Activated T-cell treated with anti-CD3 and anti-CD28 coated beads, Interleukin-2, amount 50 U/mL, for 72 hours (primary cell): ENCODE measurements at places on chromosomes 16 and 17. TPM values are rescaled to one million over a fixed set of nuclear protein-coding genes. Genes with fewer than 3 reads are reported as not detected.

DNA sequence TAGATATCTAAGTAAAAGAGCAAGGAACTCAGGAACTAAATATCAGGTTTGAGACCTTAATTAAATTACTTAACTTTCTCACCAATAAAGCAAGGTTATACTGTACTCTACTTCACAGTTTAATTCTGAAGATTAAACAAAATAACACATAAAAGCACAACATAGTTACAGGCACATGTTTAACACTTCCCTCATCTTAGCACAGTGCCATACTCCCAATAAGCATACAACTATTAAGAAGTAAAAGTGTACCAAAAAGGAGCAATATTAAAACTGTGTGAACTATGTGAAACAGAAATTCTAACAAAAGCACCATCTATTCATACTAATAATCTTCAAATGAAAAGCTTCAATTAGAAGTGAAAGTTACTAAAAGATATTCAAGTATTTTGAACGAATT lies 2.2 kb downstream of the APPBP2 start:
- H3K36me3 ChIP-seq, result peaks cover 5% of the 10 kb centered on the region
- no peaks in the 10 kb centered on the region for H3K27me3 ChIP-seq
- no peak overlapping the region for H3K27ac ChIP-seq
- peaks cover 48% of the 10 kb centered on the region for H3K4me1 ChIP-seq

GRCh38 chr17:3679531-3680126 lies 11.0 kb downstream of the EMC6 start:
- H3K27me3 ChIP-seq, result no peaks in the 10 kb centered on the region
- H3K4me1 ChIP-seq, result peaks cover 17% of the 10 kb centered on the region
- H3K4me3 ChIP-seq, result no peak overlapping the region
- H3K36me3 ChIP-seq, result no peaks in the 10 kb centered on the region

DNA sequence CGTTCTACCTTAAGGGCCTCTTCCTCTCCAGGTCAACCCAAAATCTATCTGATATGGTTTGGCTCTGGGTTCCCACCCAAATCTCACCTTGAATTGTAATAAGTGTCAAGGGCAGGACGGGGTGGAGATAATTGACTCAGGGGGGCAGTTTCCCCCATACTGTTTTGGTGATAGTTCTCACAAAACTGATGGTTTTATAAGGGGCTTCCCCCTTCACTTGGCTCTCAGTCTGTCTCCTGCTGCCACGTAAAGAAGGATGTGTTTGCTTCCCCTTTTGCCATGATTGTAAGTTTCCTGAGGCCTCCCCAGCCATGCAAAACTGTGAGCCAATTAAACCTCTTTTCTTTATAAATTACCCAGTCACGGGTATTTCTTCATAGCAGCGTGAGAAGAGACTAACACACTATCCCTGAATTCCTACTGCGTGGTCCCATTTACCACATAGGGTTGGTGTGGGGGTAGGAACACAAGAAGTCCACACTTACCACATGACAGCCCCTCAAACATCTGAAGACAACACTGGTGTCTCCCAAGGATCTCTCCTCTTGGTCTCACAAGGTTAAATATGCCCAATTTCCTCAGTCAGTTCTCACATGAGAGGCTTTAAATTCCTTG lies 8.2 kb downstream of the COTL1 start:
- peaks cover 50% of the 10 kb centered on the region for H3K36me3 ChIP-seq
- H3K27ac ChIP-seq, result peak overlapping the region; percentile 67
- no peaks in the 10 kb centered on the region for H3K27me3 ChIP-seq
- H3K4me3 ChIP-seq, result peak overlapping the region; percentile 41
- peaks cover 99% of the 10 kb centered on the region for H3K4me1 ChIP-seq
- DNase-seq, result no peak

GRCh38 chr17:36123431-36123830 lies 19.8 kb downstream of the CCL4 start:
- peaks cover 22% of the 10 kb centered on the region for H3K4me1 ChIP-seq
- peaks cover 71% of the 10 kb centered on the region for H3K27me3 ChIP-seq
- H3K27ac ChIP-seq, result no peak overlapping the region
- DNase-seq, result no peak
- no peak overlapping the region for H3K4me3 ChIP-seq

DNA sequence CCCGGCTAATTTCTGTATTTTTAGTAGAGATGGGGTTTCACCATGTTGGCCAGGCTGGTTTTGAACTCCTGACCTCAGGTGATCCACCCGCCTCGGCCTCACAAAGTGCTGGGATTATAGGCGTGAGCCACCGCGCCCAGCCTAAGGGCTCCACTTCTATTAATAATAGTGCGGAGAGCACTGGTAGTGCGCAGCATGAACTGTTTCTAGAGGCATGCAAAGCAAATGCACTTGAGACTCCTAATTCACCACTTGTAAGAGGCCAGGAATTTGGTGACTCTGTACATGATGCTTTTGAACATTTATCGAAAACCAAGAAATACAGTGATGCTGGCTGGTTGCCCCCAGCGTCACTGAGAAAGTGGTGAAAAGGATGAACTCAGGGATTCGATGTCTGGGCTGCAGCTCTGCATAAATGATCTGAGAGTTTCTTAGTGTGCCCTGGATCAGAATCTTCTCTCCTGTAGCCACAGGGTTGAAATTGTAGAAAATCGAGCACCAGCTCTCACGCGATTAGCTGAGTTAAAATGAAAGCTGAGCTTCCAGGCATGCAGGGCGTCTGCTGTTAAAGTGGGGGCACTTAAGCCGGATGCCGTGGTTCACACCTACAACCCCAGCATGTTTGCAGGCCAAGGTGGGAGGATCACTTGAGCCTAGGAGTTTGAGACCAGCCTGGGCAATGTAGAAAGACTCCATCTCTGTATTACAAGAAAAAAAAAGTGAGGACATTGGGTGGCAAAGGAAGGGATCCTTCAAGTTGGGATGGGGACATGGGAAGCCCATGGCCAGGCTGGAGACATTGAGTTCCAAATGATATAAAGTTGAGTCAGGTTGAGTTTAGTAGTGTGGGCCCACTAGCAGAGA lies 4.8 kb downstream of the RNF213 start:
- peaks cover 32% of the 10 kb centered on the region for H3K4me1 ChIP-seq
- peak; percentile 80 for DNase-seq
- H3K36me3 ChIP-seq, result peaks cover 19% of the 10 kb centered on the region

GRCh38 chr16:23682181-23682580 lies 3.5 kb downstream of the PLK1 start:
- H3K27ac ChIP-seq, result no peak overlapping the region
- peaks cover 30% of the 10 kb centered on the region for H3K4me1 ChIP-seq
- no peaks in the 10 kb centered on the region for H3K27me3 ChIP-seq
- H3K4me3 ChIP-seq, result no peak overlapping the region

DNA sequence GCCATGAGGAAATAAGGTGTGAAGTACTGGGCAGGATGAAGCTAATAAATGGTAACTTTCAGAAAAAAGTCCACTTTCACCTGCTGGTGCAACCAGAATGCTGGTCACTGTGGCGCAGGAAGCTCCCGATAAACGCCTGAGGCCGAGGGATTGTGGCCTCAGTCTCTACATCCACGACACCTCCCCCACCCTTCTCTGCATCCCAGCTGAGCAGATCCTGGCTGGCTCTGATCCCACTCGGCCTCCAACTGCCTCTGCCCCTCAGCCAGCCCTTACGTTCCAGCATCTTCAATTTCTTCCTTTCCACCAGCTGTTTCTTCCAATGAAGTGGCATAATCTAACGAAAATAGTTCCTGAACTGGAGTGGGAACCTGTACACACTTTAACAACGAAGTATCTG lies 49.5 kb downstream of the COX4I1 start:
- no peak for DNase-seq
- no peak overlapping the region for H3K27ac ChIP-seq
- H3K4me1 ChIP-seq, result peaks cover 6% of the 10 kb centered on the region

DNA sequence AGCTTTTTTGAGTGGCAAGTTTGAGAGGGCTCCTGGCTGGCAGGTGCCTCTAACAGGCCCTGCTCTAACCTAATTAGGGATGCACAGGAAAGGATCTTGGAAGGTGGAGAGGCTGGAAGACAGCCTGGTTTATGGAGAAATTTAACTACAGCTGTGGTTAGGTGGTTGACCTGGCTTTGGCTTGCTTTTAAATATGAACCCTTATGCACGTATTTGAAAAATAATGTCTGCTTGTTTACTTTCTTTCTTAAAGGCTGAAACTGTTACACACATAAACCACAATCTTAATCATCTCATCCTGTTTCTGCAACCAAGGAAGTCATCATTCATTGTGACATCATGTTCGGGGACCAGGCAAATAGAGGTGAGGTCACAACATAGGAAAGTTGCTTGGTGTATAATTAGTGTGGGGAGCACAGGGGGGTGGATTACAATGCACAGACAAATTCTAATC lies 23.1 kb upstream of the DHRS13 start:
- H3K4me3 ChIP-seq, result peak overlapping the region; percentile 58
- peak overlapping the region; percentile 67 for H3K27ac ChIP-seq
- no peaks in the 10 kb centered on the region for H3K27me3 ChIP-seq
- peaks cover 69% of the 10 kb centered on the region for H3K36me3 ChIP-seq
- peaks cover 64% of the 10 kb centered on the region for H3K4me1 ChIP-seq

- H3K27ac ChIP-seq, result no peak overlapping the region
- DNase-seq, result peak; percentile 51
- H3K4me3 ChIP-seq, result no peak overlapping the region
- H3K27me3 ChIP-seq, result no peaks in the 10 kb centered on the region
- no peaks in the 10 kb centered on the region for H3K36me3 ChIP-seq
- H3K4me1 ChIP-seq, result no peaks in the 10 kb centered on the region
These were observed 25.9 kb downstream of the BRIP1 start for GRCh38 chr17:61837175-61838051.

DNA sequence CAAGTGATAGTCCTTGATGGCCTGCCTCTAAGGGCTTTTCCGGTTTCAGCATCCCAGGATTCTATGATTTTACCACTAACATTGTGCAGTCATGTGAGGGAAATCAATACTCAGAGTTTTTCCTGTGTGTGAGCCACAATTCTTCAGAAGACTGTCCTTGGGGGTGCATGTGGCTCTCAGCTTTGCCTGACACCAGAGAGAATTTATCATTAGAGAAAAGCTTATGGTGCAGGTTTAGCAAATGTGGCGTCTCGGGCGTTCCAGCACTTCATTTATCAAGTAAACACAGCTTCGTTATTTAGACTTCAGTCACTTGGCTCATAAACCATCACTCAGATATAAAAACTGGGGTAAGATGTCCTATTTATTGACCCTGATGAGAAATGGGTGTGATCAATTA lies 62.8 kb downstream of the SPACA3 start:
- H3K27ac ChIP-seq, result no peak overlapping the region
- no peak for DNase-seq
- no peaks in the 10 kb centered on the region for H3K4me1 ChIP-seq
- no peaks in the 10 kb centered on the region for H3K36me3 ChIP-seq

GRCh38 chr16:12771341-12771798 lies 32.3 kb downstream of the CPPED1 start:
- peaks cover 18% of the 10 kb centered on the region for H3K4me1 ChIP-seq
- peaks cover 3% of the 10 kb centered on the region for H3K36me3 ChIP-seq
- no peaks in the 10 kb centered on the region for H3K27me3 ChIP-seq
- no peak overlapping the region for H3K27ac ChIP-seq
- no peak overlapping the region for H3K4me3 ChIP-seq
- DNase-seq, result no peak

Gene GPR179
- total RNA-seq, result 0.09 TPM

Gene SCGB1C2
- not detected for total RNA-seq

Gene NME3
- 56.1 TPM for total RNA-seq

Gene ACAP1
- 690 TPM for total RNA-seq

Gene EIF4A3
- total RNA-seq, result 91.8 TPM
